ENCODE measurements at places on chromosomes 2 and 18.

DNA sequence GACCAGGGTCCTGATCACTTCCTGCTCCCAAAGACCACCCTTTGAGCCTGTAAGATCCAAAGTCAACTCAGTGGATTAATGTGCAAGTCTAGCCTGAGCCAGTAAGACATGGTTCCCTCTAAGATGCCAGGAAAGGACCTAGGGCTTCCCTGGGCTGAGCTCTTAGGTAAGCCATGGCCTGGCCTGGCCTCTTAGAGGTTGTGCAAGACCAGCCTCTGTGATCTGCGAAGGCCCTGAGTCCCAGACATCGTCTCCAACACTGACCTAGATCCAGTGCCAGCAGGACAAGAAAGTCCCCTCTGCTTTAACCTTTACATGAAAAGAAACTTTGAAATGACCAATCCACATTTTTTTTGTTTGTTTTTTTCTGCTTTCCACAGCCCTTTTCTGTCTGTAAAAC is 73.6 kb upstream of the CYP1B1 start:
- no peak for DNase-seq

- no peak for DNase-seq
Observed at GRCh38 chr18:74200780-74201179, 52.5 kb downstream of the TIMM21 start.

DNA sequence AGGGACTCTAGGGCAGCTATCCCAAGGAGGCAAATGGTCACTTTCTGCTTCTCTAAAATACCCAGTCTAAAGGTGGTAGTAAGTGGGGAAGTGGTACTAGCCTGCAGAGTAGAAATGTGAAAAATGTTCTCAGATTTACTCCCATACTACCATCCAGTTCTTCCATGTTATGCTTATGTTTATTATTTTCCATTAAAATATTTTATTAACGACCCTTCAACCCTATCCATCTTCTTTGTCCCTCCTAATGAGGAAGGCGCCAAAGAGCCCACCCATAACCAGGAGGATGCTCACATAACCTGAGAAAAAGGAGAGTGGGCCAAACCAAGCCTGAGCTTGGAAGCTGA is 153.5 kb downstream of the ANTXR1 start:
- no peak for DNase-seq

DNA sequence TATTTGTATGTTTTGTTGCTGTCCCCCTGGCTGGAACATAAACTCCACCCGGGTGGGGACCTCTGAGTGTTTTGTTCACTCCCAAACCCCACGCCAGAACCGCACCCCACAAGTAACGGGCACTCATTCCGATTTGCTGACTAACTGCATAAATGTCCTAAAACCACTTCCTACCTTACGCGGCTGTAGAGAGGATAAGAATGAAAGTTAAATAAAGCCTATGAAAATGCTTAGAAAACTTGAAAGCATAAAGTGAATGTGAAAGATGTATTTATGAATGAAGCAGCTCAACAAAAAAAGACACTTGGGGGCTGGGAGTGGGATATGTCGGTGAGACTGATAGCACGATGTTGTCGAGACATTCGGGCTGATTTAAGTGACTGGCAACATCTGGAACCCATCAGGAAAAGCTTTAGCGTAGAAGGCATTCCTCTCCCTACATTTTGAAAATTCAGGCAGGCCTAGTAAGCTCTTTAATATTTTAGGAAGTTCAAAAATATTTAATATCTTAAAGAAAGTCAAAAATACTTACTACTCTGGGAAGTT is 206.7 kb downstream of the SH3RF3 start:
- DNase-seq, result no peak

DNA sequence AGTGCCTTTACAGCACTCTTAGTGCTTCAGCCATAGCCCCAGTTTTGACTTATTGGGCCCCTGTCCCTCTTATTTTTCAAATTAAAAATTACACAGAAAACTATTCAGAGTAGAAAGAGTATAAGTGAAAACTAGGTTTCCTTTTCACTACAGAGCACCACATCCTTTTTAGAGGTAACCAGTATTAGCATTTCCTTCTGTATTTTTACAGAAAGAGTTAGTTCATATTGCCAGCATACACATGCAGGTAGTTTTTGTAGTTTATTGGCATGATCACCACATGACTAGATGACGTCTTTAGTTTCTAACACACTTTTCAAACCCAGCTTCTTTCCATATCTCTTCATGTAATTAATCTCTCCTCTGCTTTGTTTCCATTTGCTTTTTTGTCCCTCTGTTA is 66.4 kb downstream of the UBE2E3 start:
- no peak for DNase-seq

GRCh38 chr18:44111337-44111736 is 569.4 kb upstream of the SETBP1 start:
- no peak for DNase-seq
